Stimulated activated CD4-positive, alpha-beta T cell treated with anti-CD3 and anti-CD28 coated beads, TNF-alpha, amount 100 ng/mL, for 4 hours (primary cell): ENCODE measurements at places on chromosomes 12 and 14.

DNA sequence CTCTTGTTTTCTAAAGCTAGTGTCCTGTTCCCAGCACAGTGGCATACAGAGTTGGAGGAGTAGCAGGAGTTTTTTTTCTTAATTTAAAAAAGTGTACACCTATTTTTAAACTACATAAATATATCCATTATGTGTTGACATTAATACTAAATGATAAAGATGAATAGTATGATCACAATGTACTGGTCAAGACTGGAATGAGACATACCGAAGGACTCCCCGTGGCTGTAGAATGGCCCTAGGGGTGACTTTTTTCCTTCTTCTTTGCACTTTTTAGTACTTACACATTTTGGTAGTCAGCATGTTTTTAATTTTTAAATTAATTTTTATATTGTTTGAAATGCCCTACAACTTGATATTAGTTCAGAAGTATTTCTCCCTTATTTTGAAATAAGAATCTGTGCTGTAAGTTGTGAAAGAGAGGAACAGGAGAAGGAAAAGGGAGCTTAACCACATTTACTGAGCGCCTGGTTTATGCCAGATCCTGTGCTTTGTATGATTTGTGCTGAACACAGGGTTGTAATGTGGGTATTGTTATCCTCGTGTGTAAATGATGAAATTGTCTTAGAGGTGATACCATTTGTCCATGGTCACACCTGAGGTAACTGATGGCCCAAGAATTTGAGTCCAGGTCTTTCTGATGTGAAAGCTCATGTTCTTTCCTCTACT lies 136.5 kb downstream of the TGFB3 start:
- no peak for DNase-seq

DNA sequence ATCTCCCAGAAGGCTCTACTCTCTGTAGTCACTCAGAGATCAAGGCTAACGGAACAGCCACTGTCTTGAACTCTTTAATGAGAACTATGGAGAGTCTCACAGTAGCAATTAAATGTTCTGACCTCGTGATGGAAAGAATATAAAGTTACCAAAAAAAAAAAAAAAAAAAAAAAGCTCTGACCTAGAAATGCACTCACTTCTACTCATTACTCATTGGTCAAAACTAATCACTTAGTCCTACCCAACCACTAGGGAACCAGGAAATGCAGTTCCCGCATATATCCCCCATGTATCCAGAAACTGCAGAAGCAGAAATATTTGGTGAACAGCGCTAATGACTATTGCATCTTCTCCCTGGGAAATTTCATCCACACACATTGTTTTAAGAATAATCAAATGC lies 29.5 kb upstream of the C12orf76 start:
- DNase-seq, result no peak

DNA sequence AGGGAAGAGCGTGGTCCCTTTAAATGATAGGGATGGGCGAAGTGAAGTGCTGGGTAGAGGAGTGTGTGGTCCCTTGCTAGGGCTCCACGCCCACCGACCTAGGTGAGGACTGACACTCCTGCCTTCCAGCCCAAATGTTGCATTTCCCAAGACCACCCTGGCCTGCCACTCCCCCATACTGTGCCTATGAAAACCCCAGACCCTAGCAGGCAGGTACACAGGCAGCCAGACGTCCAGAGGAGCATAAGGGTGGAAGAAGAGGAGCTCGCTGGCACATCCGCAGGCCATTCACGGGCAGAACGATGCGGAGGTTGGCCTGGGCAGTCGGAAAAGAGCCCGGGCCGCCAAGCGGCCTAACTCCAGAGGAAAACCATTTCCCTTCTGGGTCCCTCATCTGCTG lies 817 bp upstream of the IPO8 start:
- DNase-seq, result no peak

- no peak for DNase-seq
Observed at GRCh38 chr12:110246636-110247339, 34.3 kb upstream of the ATP2A2 start.

- DNase-seq, result no peak
Observed at GRCh38 chr14:52844262-52845060, 53.1 kb upstream of the GNPNAT1 start.

GRCh38 chr12:118269806-118270205 lies 102.9 kb downstream of the TAOK3 start:
- no peak for DNase-seq

- no peak for DNase-seq
Observed at GRCh38 chr12:34219046-34219770, 196.9 kb downstream of the ALG10 start.

GRCh38 chr14:56996721-56997399 lies 186.6 kb upstream of the OTX2 start:
- DNase-seq, result no peak

GRCh38 chr14:58078068-58078467 lies 73.9 kb downstream of the ARMH4 start:
- DNase-seq, result no peak

- no peak for DNase-seq
Observed at GRCh38 chr12:9992296-9992695, 6.6 kb downstream of the CLEC1B start.
